ENCODE measurements at places on chromosomes 3 and 15.

DNA sequence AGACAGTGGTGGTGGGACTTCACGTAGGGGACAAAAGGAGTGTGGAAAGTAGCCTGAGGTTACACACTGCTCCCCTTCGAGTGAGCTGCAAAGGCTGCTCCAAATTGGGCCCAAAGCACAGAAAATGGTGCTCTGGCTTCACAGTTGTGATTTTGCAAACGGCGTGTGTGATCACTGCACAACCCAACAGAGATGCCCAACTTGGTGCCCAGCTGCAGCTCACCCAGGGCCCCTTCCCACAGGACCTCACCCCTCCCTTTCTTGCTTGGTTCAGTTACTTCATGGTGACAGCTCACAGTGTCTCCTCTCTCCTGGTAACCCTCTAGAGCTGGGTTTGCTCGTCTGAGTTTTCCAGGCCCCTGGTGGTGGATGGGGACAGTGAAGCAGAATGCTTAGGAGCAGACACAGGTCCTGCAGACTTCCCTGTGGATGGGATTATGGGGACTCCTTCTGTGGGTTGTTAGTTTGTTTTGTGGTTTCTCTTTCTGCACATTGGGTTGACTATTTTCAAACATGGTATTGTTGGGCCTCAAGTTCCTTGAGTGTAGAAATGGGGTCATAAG lies 98.3 kb downstream of the TOP2B start:
- DNase-seq: no peak

GRCh38 chr3:47406762-47407149 lies 25.9 kb downstream of the PTPN23 start:
- no peak for DNase-seq

- DNase-seq: no peak
These were observed 49.6 kb downstream of the RFX7 start for GRCh38 chr15:56194035-56194434.

DNA sequence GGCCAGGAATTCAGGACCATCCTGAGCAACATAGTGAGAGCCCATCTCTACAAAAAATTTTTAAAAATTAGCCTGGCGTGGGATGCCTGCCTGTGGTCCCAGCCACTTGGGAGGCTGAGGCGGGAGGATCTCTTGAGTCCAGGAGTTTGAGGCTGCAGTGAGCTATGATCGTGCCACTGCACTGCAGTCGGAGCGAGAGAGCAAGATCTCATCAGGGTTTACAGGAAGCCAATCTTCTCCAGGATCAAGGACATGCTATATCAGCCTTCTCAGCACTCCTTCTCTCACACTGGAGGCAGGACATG lies 451 bp upstream of the STOML1 start:
- no peak for DNase-seq

GRCh38 chr3:194672876-194673275 lies 885 bp upstream of the LSG1 start:
- DNase-seq: no peak

- no peak for DNase-seq
These were observed 134.8 kb downstream of the NSMCE3 start for GRCh38 chr15:29134641-29135308.

- DNase-seq: no peak
These were observed 347.7 kb upstream of the SATB1 start for GRCh38 chr3:18772699-18773305.

DNA sequence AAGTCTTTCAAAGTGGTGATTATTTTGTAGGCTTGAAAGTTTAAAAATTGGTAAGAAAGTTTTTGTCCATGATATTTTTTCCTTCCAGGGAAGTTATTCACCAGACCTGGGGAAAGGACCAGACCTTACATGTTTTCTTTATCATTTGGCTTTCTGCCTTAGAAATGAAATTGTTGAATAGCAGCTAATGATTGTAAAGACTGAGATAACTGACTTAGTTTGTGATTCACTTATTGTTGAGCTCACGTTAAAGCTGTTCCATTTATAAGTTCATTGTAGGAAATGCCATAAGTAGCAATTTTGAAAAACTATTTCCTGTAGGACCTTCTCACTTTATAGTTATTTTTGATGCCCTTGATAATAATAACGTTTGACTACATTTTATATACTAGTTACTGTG lies 51.9 kb downstream of the IQGAP1 start:
- DNase-seq: no peak

Data from fibroblast of skin of scalp (primary cell).